ENCODE measurements at places on chromosomes 3 and 15.

GRCh38 chr3:163745204-163745603, 1333.1 kb downstream of the SI start:
- no peak for DNase-seq

DNA sequence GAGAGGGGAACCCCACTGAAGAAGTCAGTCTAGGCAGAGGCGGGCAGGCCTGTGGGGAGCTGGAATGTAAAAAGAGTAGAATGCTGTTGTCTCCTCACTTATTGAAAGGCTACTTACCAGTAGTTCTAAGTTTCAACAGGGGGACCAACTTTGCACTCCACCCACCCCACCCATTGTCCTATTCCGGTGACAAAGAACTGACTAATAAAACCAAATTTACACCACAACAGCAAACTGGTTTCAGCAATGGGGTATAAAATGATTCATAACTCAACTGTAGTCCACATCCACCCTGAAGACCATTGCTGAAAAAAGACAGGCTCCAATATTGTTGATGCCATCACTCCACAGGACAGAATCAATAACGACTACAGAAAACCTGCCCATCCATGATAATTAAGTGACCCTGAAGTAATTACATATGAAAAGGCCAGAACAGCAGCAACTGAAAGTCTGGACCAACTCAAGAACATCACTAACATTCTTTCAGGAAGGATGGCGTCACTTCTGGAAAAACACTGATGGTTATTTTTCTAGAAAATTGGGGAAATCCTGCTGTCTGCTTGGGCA, 80.2 kb downstream of the ABI3BP start:
- no peak for DNase-seq

DNA sequence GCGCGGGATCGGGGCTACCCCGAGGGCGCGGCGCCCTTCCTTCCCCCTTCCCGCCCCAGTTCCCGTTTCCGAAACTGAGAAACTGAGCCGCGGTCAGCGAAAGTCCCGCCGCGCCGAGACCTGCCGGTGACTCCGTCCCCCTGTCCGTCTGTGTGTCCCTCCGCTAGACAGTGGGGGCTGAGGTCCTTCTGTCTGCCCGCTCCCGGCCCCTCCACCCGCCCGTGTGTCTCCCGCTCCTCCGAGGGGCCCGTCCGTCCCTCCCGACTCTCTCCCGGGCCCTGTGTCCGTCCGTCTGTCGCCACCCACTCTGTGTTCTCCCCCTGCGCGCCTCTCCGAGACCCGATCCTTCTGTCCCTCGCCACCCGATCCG, 426 bp downstream of the PRKCD start:
- no peak for DNase-seq

DNA sequence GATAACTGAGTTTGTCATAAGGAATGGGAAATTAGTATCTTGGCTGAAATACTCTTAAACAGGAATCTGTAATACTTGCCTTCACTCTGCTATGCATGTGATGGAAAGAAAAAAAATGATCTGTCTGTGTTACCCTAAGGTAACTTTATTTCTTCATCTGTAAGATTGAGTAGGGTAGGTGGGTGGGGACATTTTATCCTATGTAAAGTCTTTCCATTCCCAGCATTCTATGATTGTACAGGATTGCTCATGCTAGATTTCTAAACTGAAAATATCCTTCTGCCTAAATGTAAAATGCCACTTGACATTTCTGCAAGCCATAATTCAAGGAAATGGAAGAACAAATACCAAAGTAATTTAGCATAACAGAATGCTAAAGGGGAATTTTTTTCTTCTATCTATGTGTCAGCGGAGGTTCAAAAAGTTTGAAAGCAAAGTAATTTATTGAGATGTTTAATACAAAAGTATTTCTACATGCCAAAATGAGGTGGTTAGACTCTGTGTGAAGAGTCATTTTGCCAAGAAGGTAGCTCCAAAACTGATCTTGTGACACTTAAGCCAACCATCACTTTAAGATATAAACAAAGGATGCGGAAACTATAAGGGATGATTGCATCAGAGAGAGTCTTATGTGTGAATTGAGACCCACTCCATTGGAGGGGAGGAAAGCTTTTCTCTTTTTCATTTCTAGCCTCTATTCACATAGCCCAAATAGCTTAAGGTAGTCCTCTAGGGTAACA, 46.6 kb upstream of the SERPINI2 start:
- DNase-seq, result no peak

DNA sequence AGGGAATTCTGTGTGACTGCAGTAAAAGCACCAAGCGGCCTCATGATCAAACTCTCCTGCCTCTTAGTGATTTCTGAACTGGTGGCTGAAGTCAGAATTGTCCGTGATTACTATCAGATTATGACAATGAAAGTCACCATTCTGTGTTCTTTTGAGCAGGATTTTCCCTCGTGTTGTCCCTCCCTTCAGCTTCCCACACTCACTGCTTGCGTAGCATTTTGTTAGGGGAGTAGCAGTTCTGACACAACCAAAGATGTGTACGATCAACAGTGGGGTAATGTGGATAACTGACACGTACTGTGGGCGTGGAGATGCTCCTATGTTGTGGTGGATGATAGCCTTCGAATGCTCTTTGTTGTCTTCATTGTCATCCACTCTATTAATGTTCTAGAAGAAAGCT, 67.8 kb upstream of the ICE2 start:
- no peak for DNase-seq

- no peak for DNase-seq
Observed at GRCh38 chr15:77104155-77104554, 33.2 kb upstream of the TSPAN3 start.
